Stimulated activated CD8-positive, alpha-beta memory T cell treated with anti-CD3 and anti-CD28 coated beads, Interleukin-15, amount 100 ng/mL, for 1 hour (primary cell): ENCODE measurements at places on chromosomes 3 and 15.

GRCh38 chr3:143413372-143413771, 293.8 kb downstream of the CHST2 start:
- DNase-seq: no peak

DNA sequence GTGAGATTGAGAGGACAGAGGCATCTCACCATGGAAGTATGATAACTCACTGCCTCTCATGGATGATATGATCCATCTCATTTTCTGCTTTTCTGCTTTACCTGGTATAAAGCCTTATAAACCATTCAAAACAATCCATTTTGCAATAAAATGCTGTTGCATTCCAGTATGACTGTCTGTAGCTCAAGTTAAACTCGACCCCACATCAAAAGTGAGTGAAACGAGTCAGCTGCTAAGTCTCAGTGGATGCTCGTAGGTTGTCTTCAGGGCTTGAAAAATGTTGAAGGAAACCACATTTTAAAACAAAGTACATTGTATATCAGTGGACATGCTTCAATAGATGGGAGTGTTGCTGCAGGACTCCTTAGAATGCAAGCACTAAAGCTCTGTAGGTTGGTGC, 839.0 kb downstream of the TUSC7 start:
- no peak for DNase-seq

GRCh38 chr3:173567997-173568396, 170.5 kb downstream of the NLGN1 start:
- DNase-seq: no peak

DNA sequence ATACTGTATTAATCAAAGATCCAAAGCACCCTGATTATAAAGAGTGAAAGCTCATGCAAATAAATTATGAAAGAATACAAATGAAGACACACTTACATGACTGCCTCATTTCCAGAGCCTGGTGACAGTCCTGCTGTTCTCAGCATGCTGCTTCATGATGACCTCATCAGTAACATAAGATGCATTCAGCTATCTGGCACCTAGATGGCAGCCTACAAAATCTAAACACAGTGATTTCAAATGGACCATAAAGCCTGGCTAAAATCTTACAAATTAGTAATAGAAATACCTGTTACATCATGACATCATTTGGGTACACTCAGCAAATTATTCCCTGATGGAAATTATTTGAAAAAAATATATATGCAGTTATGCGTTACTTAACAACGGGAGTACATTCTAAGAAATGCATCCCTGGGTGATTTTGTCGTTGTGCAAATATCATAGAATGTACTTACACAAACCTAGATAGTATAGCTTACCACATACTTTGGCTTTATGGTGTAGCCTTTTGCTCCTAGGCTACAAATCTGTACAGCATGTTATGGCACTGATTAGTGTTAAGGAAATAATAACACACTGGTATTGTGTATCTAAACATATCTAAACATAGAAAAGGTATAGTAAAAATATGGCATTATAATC, 207.2 kb downstream of the EPHA3 start:
- no peak for DNase-seq
